ENCODE measurements at places on chromosomes 3 and 15.

GRCh38 chr15:28948036-28948435, 62.3 kb downstream of the APBA2 start:
- DNase-seq: no peak

DNA sequence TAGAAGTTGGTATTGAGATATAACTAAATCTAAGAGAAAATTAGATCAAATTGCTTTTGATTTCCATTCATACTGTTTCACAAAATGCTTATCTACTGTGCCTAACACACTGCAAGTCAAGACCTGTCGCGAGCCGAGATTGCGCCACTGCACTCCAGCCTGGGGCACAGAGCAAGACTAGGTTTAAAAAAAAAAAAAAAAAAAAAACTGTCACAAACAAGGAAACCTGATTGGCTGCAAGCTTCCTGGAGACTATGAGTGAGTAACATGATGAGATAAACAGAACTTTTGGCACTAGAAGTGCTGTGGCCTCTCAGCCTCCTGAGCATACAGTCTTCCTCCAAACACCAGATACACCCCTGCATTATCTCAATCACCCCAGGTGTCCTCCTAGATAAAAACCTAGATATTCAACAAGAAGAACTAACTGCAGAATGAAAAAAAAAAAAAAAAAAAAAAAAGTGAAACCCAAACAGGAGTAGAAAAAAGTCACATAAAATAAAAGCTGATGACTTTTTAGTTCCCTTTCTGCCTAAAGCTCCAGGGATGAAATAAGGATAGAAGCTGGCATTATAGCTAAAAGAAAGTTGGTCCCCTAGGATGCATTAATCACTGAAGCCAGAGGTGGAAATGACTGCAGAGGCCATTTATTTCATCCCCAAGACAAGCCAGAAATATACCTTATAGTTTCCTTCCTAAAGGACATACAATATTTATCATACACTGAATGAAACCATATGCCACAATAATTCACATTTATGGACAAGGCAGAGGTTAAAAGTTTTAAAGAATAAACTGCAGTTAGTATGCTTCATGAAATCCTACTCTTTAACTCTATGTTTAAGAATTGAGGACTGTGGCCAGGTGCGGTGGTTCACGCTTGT, 82.4 kb downstream of the P3H2 start:
- DNase-seq: peak; percentile 73

DNA sequence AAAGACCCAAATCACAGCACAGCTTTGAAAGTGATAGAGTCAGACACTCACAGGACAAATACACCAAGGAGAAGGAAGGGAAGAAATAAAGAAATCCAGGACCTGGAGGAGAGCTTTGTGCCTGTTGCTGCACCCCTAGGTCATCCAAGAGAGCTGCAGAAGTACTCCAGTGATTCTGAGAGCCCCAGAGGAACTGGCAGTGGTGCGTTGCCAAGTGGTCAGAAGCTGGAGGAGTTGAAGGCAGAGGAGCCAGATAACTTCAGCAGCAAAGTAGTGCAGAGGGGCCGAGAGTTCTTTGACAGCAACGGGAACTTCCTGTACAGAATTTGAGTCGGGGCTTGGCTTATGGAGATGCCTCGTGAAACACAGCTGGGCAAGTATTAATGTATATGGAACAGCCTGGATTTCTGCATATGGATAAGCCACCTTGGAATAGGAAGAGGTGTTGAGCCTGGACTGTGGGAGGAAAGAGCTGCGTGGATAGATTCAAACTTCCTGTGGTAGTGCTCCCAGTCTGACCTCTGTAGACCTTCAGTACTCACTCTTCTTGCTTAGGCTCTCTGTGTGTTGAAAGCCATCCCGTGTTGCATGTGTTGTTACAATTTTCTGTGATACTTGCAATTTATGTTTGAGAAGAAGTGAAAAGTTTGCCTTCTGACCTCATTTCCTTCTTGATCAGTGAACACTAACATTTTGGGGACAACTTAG, 6.1 kb downstream of the NGRN start:
- DNase-seq: no peak

- no peak for DNase-seq
Observed at GRCh38 chr3:61538486-61538885, 22.9 kb upstream of the PTPRG start.

DNA sequence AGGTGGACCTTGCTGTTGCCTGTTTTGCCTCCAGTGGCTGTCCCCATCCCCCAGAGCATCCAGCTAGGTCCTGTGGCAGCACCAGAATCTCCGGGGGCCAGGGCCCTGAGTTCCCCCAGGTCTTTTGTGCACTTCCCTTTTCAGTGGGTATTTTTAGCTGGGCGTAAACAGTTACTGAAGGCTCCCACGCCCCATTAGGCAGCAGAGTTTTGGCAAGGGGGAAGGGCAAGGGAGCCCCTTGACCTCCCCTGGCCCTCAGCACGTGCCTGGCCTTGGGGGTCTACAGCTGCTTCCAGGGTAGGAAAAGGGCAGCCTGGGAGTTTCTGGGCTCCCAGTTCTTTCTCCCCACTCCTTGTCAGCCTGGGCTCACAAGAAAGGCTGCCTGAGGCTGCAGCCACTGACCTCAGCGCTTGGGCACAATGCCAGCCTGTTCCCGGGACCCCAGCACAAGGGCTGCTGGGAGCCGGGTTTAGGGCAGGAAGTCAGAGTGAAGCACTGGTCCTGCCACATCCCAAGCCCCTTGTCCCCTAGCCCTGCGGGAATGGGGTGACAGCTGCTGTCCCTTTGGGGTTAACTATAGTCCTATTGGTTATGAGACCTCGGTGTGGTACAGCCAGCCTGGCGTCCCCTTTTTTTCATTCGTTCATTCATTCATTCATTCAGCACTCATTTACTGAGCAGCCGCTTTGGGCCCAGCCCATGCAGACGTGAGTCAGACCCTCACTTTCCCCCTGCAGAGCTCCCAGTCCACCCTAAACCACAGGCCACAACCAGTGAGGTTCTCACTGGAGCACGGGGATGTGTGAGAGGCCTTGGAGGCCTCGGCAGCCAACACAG, 8.4 kb downstream of the CSK start:
- no peak for DNase-seq

- no peak for DNase-seq
Observed at GRCh38 chr3:143950810-143951209, 20.8 kb upstream of the DIPK2A start.

DNA sequence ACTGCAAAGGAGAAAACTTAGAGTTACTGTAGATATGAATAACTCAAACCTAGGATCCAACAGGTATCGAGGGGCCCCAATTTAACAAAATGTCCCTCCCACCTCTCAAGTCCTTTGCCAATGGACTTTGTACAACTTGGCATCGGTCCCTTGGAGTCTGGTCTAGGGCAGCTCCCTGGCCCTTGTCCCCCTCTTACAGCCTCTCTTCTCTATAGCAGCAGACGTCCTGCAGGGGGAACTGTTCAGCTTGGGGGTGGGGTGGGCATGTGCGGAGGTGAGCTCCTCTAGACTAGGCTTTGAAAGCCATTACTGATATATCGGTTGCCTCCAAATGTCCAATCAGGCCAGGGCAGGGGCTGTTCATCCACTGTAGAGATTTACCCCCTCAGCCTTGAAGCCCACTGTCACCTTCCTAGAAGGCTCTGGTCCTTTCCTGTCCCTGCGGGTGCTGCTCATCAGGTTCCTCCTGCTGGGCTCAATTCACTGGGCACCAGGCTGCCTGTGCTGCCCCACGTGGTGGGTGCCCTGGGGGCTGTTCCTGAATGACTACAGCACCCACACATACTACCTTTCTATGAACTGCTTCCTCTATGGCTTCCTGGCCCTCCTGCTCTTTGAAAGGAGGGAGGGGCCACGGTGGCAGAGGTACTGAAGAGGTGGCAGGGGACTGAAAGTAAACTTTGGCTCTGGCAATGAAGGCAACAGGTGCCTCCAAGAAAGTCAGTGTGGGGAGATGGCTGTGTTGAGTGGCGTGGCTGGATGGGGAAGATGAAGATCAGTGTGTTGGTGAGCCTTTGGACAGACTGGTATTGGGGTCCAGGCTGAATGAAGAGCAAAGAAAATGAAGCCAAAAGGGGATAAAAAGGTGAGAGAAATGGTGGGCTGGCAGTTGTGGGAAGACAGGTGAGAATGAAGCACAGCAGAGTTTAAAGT, 78.8 kb upstream of the MEX3B start:
- no peak for DNase-seq

- DNase-seq: no peak
Observed at GRCh38 chr3:55000546-55000945, 72.7 kb upstream of the LRTM1 start.

DNA sequence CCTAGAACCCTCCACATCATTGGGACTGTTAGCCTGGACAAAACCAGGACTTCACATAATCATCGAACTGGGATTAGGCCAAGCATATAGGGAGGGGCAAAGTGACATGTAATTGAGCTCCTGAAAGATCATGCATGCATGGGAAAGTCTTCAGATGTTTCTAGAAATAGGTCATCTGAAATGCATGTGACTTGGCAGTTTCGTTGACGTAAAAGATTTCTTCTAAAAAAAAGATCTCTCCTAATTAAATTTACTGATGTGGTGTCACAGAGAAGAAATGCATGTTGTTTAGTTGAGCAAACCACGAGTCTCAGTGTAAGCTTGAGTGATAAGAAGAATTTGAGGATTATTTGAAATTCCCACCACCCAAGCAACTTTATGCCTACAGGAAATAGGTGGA, 70.0 kb upstream of the LIMD1 start:
- no peak for DNase-seq

DNA sequence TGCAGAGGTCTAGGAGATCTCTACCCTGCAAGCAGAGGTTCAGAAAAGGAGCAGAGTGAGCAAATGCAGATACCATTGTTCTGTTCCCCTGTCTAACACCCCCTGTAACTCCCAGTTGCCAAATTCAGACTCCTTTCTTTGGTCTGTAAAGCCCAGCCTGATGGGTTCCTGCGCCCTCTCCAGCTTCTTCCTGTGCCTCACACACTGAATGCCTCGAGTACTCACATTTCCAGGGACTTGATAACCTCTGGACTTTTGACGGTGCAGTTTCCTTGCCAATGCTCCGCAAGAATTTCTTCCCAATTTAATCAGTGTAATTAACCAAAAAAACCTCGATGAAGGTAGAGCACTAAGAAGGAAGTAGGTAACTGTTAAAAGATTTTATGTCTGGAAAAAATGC, 19.3 kb downstream of the PDE8A start:
- DNase-seq: no peak

GRCh38 chr15:71916834-71917233, 106.5 kb downstream of the NR2E3 start:
- no peak for DNase-seq

DNA sequence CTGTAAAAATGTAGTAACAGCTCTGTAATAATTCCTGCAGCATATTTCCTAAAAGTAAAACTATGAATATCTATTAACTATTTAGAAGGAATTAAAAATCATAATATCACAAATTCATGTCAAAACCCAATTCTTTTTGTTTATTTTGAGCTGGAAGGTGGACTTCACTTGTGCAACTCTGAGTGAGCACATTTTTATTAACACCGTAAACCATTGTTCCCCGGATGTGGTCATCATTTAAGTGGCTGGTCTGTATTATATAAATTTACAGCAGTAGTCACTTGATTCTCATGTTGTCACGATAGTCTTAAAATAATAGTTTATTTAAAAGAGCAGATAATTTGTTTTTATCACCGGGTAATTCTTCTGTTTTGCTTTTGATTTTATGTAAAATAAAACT, 43.0 kb upstream of the UTS2B start:
- no peak for DNase-seq

GRCh38 chr3:123385001-123385401, 63.9 kb downstream of the ADCY5 start:
- no peak for DNase-seq

- DNase-seq: no peak
Observed at GRCh38 chr3:190302212-190302867, 19.9 kb downstream of the CLDN1 start.

DNA sequence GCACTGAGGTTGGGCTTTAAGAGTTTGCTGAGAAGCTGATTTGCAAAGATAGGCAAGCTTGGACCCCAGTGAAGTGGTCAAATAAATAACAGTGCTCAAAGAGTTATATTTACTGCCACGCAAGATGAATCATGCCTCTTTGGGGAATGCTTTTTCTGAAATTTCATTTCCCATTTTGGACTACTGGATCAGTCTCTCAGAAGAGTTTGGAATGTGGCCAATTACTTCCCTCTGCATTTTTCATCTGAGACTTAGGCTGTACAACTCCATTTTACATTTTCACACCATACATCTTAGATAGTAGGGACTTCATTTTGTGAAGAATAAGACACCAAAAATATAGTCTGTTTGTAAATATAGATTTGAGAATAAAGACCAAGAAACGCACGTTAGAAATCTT, 419.7 kb downstream of the FGF12 start:
- no peak for DNase-seq

DNA sequence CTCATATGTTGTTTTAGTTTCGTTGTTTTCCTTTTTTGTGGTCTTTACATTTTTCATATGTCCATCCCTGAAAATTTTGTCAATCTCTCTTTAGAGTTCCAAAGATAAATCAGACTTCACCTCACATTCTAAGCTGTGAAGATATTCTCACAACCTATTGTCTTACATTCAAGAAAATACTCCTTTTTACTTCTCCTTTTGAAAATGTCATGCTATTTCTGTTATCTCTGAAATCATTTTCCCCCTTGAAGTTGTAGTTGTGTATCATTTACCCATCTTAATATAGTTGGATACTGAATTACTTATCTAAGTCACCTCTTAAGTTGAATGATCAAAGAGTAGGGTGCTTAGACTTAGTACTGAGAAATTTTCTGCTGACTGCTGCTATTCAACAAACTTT, 74.3 kb downstream of the DCUN1D1 start:
- no peak for DNase-seq

- no peak for DNase-seq
Observed at GRCh38 chr15:52200831-52201365, 9.7 kb upstream of the GNB5 start.

GRCh38 chr3:128782282-128783146, 56.5 kb downstream of the RAB7A start:
- DNase-seq: no peak

DNA sequence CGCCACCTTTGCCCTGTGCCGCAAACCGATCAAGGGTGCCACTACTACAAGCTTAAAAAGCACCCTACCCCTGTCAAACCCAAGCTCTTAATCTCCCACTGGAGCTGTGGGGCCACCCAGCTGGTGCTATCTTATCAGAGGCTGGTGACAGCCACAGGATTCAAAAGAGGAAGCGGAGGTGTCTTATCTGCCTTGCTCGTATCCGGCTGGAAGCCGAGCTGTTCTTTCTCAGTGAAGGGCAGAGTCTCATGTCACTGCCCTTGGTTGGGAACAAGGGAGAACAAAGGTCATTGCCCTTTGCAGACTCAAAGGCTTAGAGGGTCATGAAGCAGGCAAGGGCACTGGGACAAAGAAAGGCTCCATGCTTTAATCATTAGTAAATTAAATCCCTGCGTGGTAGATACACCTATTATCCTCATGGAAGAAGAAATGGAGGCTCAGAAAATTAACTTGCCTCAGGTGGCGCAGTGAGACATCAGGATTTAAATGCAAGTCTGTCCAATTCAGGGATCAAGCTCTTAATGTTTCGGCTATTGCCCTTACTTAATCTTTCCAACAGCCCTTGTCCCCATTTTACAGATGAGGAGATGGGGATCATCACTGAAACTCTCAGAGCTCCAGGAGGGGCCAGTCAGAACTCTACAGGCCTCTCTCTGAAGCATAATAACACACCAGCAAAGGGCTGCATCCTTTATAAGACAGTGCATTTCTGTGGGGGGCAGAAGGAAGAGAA, 360.0 kb upstream of the PROK2 start:
- DNase-seq: no peak

GRCh38 chr3:176037636-176038035, 1159.6 kb downstream of the TBL1XR1 start:
- no peak for DNase-seq

- DNase-seq: peak; percentile 77
Observed at GRCh38 chr15:77944002-77944867, 133.3 kb downstream of the TBC1D2B start.

GRCh38 chr3:24211381-24211780, 266.3 kb downstream of the NR1D2 start:
- no peak for DNase-seq

All from LoVo (cell line).